Lung microvascular endothelial cell (primary cell): ENCODE measurements at places on chromosomes 1 and 21. TPM values are rescaled to one million over a fixed set of nuclear protein-coding genes. Genes with fewer than 3 reads are reported as not detected.

SPRR2A gene
- total RNA-seq, result not detected in 2 replicates

TP73 gene
- under 0.01 TPM in 1 of 2 replicates, not detected in the other for total RNA-seq

FUBP1 gene
- 74.8 and 85.6 TPM in 2 replicates for total RNA-seq

PTPRF gene
- 59.9 and 68.8 TPM in 2 replicates for total RNA-seq

CFHR2 gene
- not detected in 2 replicates for total RNA-seq

LINGO4 gene
- total RNA-seq, result not detected in 2 replicates

MYBPH gene
- not detected in 2 replicates for total RNA-seq

FAM167B gene
- total RNA-seq, result 0.79 and 0.87 TPM in 2 replicates

DCST2 gene
- 0.20 TPM in 1 of 2 replicates, not detected in the other for total RNA-seq

FAM177B gene
- total RNA-seq, result not detected in 2 replicates

BCAR3 gene
- 24.6 and 34.1 TPM in 2 replicates for total RNA-seq

CSMD2 gene
- total RNA-seq, result under 0.01 TPM in 2 replicates

OSCP1 gene
- total RNA-seq, result 4.2 and 5.2 TPM in 2 replicates

THEMIS2 gene
- total RNA-seq, result 34.7 and 35.9 TPM in 2 replicates

ATXN7L2 gene
- total RNA-seq, result 0.65 and 0.79 TPM in 2 replicates

OPN3 gene
- 10.9 and 26.2 TPM in 2 replicates for total RNA-seq

PLXNA2 gene
- total RNA-seq, result 42.7 and 46.4 TPM in 2 replicates

C1orf21 gene
- 2.8 and 12.7 TPM in 2 replicates for total RNA-seq

PLEKHA6 gene
- 0.40 and 0.65 TPM in 2 replicates for total RNA-seq

AMY1C gene
- not detected in 2 replicates for total RNA-seq

SLC1A7 gene
- total RNA-seq, result not detected in 2 replicates

TNFSF4 gene
- 1.4 and 7.0 TPM in 2 replicates for total RNA-seq

SLFNL1 gene
- total RNA-seq, result under 0.01 and 0.20 TPM in 2 replicates

CACNA1S gene
- total RNA-seq, result not detected in 2 replicates

ETV3L gene
- not detected in 2 replicates for total RNA-seq

IL10 gene
- not detected in 2 replicates for total RNA-seq

MED8 gene
- total RNA-seq, result 29.4 and 34.9 TPM in 2 replicates
